ENCODE measurements at places on chromosomes 3 and 15. TPM values are rescaled to one million over a fixed set of nuclear protein-coding genes. Genes with fewer than 3 reads are reported as not detected.

- DNase-seq, result no peak
Observed at GRCh38 chr3:47985381-47985780, 30.8 kb downstream of the MAP4 start.

PROS1 gene
- total RNA-seq, result 11.9 TPM

TRANK1 gene
- 10.5 TPM for total RNA-seq

GRCh38 chr3:41293169-41293681, 93.9 kb downstream of the CTNNB1 start:
- DNase-seq, result no peak

DNA sequence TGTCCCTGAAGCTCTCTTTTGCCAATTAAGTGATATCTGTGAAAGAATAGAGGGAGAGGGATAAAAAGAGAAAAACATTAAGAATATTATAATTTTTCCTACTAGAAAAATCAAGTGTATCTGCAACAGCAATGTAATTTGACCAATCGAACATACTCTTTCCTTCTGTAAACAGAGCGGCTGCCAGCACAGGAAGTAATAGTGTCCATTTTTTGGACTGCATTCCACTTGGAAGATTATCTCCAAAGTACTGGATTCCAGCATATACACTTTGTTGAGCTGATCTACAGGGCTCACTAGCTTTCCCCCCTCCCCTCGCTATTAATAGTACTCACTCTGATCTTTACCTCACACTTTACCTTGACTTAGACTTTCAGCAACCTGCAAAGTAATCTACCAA, 90.4 kb downstream of the SUCLG2 start:
- DNase-seq, result no peak

DNA sequence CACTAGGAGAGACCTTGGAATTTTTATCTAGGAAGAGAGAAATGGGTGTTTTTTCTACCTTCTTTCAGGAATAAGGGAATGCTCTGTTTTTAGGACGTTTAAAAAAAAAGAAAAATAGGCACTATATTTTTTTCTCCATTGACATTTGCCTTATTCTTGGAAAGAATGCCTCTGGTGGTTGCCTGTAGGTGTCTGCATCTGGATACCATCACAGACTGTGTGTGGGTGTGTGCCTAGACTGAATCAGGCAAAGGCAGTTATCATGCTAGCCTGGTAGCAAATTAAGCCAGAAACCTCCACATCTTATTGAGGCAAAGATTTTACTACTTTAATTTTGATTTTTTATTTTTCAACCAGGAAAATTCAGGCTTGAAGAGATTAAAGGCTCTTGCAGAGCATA, 513.6 kb upstream of the KCNMB2 start:
- DNase-seq, result no peak

DGKG gene
- total RNA-seq, result 0.37 TPM

DYNLT2B gene
- 44.8 TPM for total RNA-seq

MASP1 gene
- total RNA-seq, result 3.3 TPM

- DNase-seq, result no peak
Observed at GRCh38 chr15:63912061-63912615, 78.4 kb upstream of the HERC1 start.
